ENCODE measurements at places on chromosomes 4 and X.
A peak's percentile ranks its signal among the peaks of the same experiment; 100 is the strongest.

- DNase-seq, result no peak
These were observed 14.2 kb downstream of the CLNK start for GRCh38 chr4:10670321-10670720.

DNA sequence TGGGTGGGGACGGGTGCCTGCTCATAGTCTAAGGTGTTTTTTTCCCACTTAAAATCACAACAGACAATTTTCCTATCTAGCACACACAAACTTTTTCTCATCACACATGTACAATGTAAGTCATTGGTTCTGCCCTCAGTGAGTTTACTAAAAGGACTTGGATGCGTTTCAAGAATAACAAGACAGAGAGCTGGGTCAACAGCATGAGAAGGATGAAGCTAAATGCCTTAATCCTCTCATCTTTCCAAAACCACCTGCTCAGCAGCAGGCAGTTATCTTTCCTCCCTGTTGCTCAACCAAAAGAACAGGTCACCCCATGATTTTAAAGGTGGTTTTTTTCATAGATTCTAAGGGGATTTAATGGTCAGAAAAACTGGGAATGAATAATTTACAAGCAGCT is 40.1 kb downstream of the OFD1 start:
- no peak for DNase-seq

DNA sequence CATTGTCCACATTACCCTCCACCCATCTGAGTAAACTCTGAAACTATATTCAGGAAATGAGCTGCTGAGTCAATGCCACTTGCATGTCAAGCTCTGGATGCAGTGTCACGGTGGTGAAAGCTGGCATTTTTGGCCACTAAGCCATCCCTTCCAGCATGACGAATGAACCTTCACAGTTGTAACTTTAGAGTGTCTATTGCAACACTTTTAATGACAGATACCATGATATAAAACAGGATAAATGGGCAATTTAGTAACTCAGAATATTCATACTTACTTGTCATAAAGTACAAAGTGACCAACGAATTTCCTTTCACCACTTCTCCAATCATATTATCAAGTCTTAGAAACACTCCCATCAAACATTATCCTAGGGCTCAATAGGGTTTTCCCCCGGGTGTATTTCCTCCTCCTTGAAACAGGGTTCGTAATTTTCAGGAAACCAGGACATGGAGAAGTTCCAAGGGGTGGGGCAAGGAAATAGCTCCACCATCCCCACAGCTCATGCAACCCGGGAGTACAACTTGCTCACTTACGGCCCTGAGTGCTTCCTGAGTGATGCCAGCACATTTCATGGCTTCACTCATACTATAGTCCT is 73.1 kb downstream of the MTHFD2L start:
- DNase-seq, result no peak

DNA sequence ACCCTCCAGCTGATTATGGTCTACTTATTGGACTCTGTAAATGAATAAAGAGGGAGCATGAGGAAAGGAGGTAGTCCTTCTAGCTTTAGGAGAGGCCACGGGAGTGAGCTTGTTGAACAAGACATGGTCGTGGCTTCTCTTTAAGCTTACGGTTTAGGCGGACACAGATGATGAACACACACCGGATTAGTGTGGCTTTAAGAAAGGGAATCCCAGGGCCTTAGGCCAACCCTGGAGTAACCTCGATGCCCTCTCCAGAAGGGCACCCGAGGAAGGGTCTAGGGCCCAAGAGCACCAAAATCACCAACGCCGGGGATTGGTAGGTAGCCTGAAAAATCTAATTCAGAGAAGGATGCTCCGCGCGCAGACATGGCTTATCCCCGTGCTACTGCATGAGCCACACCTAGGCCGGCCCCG is 39.4 kb downstream of the ERVMER34-1 start:
- no peak for DNase-seq

GRCh38 chr4:185846505-185847150 is 34.6 kb upstream of the SORBS2 start:
- no peak for DNase-seq

DNA sequence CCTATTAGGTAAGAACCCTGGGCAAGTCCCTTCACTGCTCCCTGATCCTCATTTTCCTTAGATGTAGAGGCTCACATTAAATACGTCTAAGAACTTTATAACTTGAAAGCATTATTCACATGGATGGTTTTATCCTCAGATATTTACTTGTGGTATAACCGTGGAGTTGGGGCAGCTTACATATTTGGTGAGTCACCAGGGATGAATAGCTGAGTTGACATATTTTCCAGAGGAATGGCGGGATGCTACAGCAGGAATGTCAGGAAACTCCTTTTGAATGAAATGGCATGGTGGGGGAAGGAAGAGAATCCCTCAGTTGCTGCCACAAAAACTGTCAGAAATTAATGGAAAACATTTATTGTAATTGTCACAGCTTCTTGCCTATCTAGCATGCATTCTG is 165.3 kb upstream of the RPS6KA3 start:
- no peak for DNase-seq

- DNase-seq, result no peak
These were observed 12.7 kb upstream of the PAQR3 start for GRCh38 chr4:78951862-78952472.

DNA sequence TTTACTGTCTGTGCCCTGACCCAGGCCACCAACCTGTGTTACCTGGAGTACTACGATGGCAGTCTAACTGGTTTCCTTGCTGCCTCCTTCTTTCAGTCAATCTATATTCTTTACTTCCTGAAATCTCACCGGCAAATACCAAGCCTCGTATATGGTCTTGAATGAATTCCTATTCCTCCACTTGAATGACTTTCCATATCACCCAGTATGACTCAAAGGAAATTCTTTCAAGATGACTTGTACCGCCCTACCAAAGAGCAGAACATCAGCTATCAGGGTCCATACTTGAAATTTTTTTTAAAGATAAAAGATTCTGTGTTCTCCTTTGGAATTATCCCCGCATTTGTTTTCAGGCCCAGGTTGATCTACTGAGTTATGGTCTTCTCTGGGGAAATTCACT is 378.0 kb downstream of the AFF2 start:
- DNase-seq, result no peak

DNA sequence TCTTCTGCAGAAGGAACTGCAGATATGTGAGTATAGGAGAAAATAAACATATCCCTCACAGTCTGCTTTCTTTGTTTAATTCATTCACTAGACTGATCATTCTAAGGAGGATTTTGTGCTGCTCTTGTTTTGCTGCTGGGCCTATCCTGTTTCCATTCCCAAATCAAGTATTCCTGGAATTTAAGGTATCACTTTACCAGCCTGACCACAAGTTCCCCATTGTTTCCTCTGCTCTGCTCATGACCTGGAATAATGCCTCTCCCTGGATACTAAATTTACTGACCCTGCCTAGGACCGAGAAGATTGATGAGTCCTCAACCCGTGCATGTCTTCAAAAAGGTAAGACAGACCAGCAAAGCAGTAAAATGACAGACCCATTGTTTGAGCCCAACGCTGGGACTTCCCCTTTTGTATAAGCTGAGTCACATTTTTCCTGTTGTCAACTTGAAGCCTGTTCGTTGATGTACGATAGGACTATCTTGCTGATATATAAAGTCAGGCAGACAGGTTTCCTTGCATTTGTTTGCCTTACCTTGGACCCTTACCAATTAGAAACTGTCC is 85.5 kb upstream of the TET2 start:
- DNase-seq, result peak; percentile 2

- no peak for DNase-seq
These were observed 28.3 kb upstream of the PARM1 start for GRCh38 chr4:74904509-74905065.

GRCh38 chr4:151403656-151404055 is 5.3 kb upstream of the FHIP1A start:
- DNase-seq, result no peak

DNA sequence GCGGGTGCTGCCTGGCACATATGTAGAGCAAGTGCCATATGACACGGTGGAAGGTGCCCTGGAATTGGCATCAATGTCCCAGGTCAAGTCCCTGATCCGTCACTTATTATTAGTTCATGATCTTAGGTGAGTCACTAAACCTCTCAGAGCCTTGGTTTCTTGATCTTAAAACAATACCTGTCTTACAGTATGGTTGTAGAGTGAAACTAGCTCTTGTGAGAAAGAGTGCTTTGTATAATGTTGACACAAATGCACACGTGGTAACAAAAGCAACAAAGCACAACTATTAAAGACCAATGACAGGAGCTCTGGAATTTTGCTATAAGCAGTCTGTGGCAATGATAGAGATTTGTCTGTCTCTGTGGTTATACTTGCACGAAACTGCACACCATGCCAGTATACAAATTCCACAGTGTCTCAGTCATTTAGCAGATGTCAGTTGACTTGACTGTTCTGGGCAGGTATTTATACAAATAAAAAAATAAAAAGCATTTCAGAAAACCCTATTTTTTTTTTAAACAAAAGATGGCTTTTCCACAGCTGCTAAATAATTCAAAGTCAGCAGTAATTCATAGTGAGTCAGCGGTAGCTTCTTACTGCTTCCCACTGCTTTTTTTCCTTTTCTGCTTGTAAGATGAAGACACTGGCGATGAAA is 19.7 kb upstream of the ACSL1 start:
- DNase-seq, result no peak

DNA sequence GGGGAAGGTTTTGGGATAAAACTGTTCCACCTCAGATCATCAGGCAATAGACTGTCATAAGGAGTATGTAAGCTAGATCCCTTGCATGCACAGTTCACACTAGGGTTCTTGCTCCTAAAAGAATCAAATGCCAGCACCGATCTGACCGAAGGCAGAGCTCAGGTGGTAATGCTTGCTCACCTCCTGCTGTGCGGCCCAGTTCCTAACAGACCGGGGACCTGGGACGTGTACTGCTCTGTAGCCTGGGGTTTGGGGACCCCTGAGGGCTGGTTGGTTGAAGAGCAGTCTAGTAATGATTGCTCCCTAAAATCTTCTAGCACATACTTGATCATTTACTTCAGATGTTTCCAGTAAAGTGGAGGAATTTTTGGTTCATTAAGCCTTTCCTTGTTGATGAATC is 173.1 kb upstream of the SLIT2 start:
- no peak for DNase-seq

GRCh38 chrX:50638123-50638522 is 167.5 kb upstream of the DGKK start:
- no peak for DNase-seq

GRCh38 chrX:119512146-119512800 is 44.0 kb downstream of the SLC25A5 start:
- no peak for DNase-seq

DNA sequence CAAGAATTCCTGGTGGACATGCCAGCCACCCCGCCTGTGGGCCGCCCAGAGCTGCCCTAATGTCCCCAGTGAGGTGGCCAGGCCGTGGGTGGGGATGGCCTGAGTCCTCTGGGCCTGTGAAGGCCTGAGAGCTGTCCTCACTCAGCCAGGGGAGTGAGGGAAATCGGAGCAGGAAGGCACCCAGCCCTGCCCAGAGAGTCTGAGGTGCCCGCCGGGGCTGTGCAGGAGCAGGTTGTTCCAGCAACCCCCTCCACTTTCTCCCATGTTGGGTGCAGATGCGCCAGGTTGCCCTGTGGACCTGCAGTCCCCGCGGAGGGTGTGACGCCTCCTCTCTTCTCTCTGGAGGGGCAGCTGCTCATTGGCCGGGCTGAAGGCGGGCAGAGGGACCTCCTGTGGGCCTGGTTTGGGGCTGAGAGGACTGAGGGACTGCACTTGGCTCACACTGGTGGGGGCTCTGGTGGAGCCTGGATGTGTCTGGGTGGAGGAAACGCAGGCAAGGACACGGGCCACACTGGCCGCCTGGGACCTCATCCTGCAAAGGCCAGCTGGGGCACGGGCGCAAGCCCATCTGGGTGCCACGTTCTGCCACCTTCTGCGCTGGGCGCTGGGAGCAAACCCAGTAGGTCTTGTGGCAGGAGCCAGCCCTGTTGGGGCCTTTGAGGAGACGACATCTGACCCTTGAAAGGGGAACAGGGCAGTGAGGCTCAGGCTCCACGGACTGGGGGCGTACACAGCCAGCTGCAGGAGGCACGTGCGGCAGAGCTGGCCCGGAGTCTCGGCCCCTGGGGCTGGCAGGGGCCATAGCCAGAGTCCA is 14.0 kb downstream of the DOK7 start:
- no peak for DNase-seq

GRCh38 chr4:25343671-25344070 is 31.1 kb downstream of the ZCCHC4 start:
- no peak for DNase-seq

DNA sequence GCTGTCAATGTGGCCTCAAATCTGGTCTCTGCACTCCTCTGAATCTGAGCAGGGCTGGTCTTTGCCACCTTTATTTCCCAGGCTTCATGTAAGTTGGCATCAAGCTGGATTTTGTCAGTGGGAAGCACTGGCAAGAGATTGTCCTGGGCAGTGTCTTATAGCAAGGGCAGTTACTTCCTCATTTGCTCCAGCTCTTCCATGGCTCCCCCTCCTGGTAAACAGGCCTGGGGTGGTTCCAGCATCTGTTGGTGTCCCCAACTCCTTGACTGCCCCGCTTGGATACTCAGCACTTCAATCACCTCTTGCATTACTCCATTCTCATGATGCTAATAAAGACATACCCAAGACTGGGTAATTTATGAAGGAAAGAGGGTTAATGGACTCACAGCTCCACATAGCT is 15.0 kb upstream of the REST start:
- DNase-seq, result no peak

GRCh38 chr4:142683997-142684396 is 162.1 kb downstream of the INPP4B start:
- DNase-seq, result no peak

- DNase-seq, result no peak
These were observed 89.8 kb upstream of the GPRIN3 start for GRCh38 chr4:89397441-89397840.

GRCh38 chrX:150032742-150033141 is 94.5 kb upstream of the EOLA2 start:
- no peak for DNase-seq

- DNase-seq, result no peak
These were observed 7.5 kb downstream of the APEX2 start for GRCh38 chrX:55007656-55008055.

- DNase-seq, result no peak
These were observed 136.1 kb upstream of the MAP9 start for GRCh38 chr4:155512817-155513216.
